ENCODE measurements at places on chromosomes 3 and 15. TPM values are rescaled to one million over a fixed set of nuclear protein-coding genes. Genes with fewer than 3 reads are reported as not detected.

DNA sequence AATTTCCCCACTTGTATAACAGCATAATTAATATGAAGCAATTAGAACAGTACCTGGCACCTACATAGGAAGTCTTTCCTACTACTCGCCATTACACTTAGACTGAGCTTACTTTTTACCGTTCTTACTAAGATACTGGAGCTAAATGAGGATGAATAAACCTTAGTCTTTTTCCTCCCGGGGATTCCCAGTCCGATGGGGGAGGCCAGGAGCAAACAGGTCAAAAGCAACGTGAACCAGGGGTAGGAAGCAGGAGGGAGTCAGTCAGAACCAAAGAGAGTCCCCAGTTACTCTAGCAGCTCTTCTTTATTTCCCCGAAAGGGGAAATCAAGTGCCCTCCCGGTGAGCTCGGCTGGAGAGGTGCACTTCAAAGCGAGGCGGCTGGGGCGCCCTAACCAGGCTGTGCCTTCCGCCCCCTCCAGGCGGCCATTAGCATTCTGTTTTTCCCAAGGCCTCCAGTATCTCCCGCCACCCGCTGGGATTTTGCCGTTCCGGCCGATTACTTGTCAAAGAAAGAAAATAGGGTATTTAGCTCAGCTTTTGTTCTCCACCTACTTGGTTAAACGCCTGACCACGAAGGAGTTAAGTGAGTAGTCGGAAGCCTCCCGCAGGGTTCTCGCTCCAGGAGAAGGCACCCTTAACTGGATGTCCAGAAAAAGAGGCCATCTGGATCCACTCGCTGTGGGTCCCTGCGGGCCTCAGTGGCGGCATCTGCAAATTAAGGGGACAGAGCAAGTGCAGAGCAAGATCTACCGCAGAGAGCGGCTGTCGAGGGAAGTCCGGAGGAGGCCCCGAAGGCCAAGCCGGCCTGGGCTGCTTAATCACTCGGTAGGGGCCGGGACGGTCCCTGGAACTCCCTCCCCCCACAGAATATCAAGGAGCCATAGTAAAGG, 6.3 kb upstream of the EOMES start:
- peak; percentile 30 for DNase-seq
- H3K36me3 ChIP-seq = no peaks in the 10 kb centered on the region
- H3K27me3 ChIP-seq = peaks cover 88% of the 10 kb centered on the region
- H3K4me3 ChIP-seq = peak overlapping the region; percentile 35
- no peak overlapping the region for H3K27ac ChIP-seq
- H3K4me1 ChIP-seq = peaks cover 47% of the 10 kb centered on the region

GRCh38 chr3:73668391-73668790, 43.6 kb upstream of the PDZRN3 start:
- no peak for DNase-seq
- no peak overlapping the region for H3K27ac ChIP-seq
- no peaks in the 10 kb centered on the region for H3K27me3 ChIP-seq
- H3K36me3 ChIP-seq = no peaks in the 10 kb centered on the region
- H3K4me1 ChIP-seq = no peaks in the 10 kb centered on the region

- peaks cover 7% of the 10 kb centered on the region for H3K4me1 ChIP-seq
- no peak overlapping the region for H3K4me3 ChIP-seq
- H3K36me3 ChIP-seq = no peaks in the 10 kb centered on the region
- H3K27me3 ChIP-seq = peaks cover 2% of the 10 kb centered on the region
- no peak for DNase-seq
These were observed 99.6 kb downstream of the NEDD4 start for GRCh38 chr15:55893852-55894251.

- no peaks in the 10 kb centered on the region for H3K36me3 ChIP-seq
- H3K27ac ChIP-seq = no peak overlapping the region
- H3K27me3 ChIP-seq = peaks cover 12% of the 10 kb centered on the region
- DNase-seq = no peak
- H3K4me1 ChIP-seq = no peaks in the 10 kb centered on the region
- no peak overlapping the region for H3K4me3 ChIP-seq
These were observed 210.8 kb upstream of the NR2E3 start for GRCh38 chr15:71599418-71600151.

DNA sequence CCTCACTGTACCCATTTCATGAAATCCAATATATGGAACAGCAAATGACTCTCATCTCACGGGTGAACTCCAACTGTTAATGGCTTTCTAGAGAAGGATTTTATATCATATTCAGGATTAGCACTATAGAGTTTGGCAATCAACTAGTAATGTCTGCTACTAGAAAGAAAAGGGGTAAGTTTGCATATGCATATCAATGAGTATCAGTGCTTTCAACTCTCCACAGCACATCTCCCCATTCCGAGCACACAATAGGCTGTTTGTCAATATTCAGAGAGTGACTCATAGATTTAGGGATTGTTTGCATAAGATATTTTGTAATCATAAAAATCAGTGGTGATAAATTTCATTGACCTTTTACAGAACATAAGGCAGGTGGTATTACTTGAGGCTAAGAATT, 163.2 kb upstream of the LMCD1 start:
- H3K27me3 ChIP-seq = peaks cover 3% of the 10 kb centered on the region
- no peaks in the 10 kb centered on the region for H3K4me1 ChIP-seq
- no peak overlapping the region for H3K27ac ChIP-seq
- no peak overlapping the region for H3K4me3 ChIP-seq
- no peaks in the 10 kb centered on the region for H3K36me3 ChIP-seq
- DNase-seq = no peak

GRCh38 chr3:179410999-179411398, 40.3 kb downstream of the GNB4 start:
- no peak overlapping the region for H3K27ac ChIP-seq
- no peak overlapping the region for H3K4me3 ChIP-seq
- H3K4me1 ChIP-seq = no peaks in the 10 kb centered on the region
- no peaks in the 10 kb centered on the region for H3K27me3 ChIP-seq

- H3K27ac ChIP-seq = no peak overlapping the region
- H3K4me1 ChIP-seq = peaks cover 15% of the 10 kb centered on the region
- no peaks in the 10 kb centered on the region for H3K36me3 ChIP-seq
- peak overlapping the region; percentile 61 for H3K4me3 ChIP-seq
- peaks cover 75% of the 10 kb centered on the region for H3K27me3 ChIP-seq
These were observed 514 bp downstream of the IGF2BP2 start for GRCh38 chr3:185824051-185825005.

GRCh38 chr15:38482572-38482971, 28.6 kb downstream of the FAM98B start:
- H3K4me3 ChIP-seq = no peak overlapping the region
- H3K27me3 ChIP-seq = no peaks in the 10 kb centered on the region
- peaks cover 47% of the 10 kb centered on the region for H3K36me3 ChIP-seq
- peaks cover 30% of the 10 kb centered on the region for H3K4me1 ChIP-seq

GRCh38 chr15:41523097-41523496, 9.5 kb upstream of the LTK start:
- H3K4me1 ChIP-seq = no peaks in the 10 kb centered on the region
- H3K27ac ChIP-seq = no peak overlapping the region
- peaks cover 13% of the 10 kb centered on the region for H3K36me3 ChIP-seq
- H3K4me3 ChIP-seq = no peak overlapping the region
- H3K27me3 ChIP-seq = no peaks in the 10 kb centered on the region
- no peak for DNase-seq

- peaks cover 4% of the 10 kb centered on the region for H3K27me3 ChIP-seq
- H3K4me3 ChIP-seq = no peak within 1 kb of the TSS
- H3K27ac ChIP-seq = no peak within 1 kb of the TSS
- H3K36me3 ChIP-seq = no peaks in the 10 kb centered on the region
- DNase-seq = no peak
- peaks cover 22% of the 10 kb centered on the region for H3K4me1 ChIP-seq
These were observed at the start of gene HHATL for GRCh38 chr3:42702066-42702951. Gene HHATL, minus strand, starts transcription at chr3:42702798. Its CDS starts 1,972 bp downstream, at chr3:42700826.

DNA sequence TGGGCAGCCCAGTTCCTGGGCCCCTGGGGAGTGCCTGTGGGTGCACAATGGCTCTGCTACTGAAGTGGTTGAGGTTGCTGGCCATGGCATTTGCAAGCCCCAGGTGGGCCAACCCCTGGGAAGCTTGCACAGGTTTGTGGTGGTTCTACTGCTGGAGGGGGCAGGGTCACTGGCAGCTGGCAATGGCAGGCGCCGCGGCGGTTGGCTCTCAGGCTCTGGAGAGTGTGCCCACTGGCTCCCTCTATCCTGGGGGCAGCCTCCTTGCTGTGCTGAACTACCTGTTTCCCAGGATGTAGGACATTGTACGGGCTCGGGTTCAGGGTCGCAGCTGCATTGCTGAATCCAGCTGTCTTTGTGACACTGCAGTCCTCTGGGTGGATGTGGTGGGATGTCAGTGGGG, 180.2 kb upstream of the HES1 start:
- H3K27ac ChIP-seq = no peak overlapping the region
- no peak for DNase-seq
- peaks cover 2% of the 10 kb centered on the region for H3K36me3 ChIP-seq
- H3K27me3 ChIP-seq = peaks cover 58% of the 10 kb centered on the region
- H3K4me1 ChIP-seq = peaks cover 2% of the 10 kb centered on the region
- no peak overlapping the region for H3K4me3 ChIP-seq

GRCh38 chr15:22933641-22934061, 46.5 kb downstream of the CYFIP1 start:
- no peaks in the 10 kb centered on the region for H3K36me3 ChIP-seq
- peaks cover 8% of the 10 kb centered on the region for H3K4me1 ChIP-seq
- H3K4me3 ChIP-seq = no peak overlapping the region
- H3K27ac ChIP-seq = no peak overlapping the region
- no peaks in the 10 kb centered on the region for H3K27me3 ChIP-seq

GRCh38 chr3:47288966-47289910, 6.5 kb downstream of the KLHL18 start:
- H3K36me3 ChIP-seq = peaks cover 28% of the 10 kb centered on the region
- no peaks in the 10 kb centered on the region for H3K27me3 ChIP-seq
- DNase-seq = no peak
- H3K4me3 ChIP-seq = no peak overlapping the region
- no peak overlapping the region for H3K27ac ChIP-seq

DNA sequence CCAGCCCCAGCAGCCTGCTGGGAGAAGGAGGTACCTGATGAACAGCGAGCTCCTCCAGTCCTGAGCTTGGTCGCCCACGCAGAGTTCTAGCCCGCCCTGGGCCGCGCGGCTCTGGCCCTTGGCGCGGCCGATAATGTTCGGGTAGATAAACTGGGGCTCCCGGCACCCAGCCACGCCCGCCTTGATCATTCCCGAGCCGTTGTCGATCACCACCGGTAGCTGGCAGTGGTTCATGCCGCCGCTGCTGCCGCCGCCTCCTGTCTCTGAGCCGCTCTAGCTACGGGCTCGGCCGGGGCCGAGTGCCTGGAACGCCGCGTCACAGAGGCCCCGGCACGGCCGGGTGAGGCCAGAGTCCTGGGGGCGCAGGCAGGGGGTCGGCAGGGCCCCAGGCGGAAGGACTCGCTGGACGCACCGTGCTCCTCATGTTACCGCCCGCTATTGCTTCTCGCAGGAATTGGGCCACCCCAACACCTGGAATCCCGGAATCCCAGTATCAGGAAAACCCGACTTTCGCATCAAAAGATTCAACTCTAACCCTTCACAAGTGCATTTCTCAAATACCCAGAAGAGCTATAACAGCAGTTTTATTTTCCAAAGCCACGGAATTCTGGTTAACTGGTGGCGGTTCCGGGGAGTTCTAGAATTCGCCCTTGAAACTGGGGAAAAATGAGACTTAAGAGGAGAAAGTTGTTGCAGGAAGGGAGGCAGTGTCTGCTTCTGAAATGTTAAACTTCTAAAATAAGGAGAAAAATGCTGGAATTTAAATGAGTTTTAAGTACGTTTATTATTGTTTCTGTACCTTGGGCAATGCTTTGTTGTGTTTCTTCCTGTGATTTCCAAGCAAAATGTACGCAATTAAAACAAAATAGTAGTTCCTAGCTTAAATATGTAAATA, at the start of gene ACTRT3:
Gene ACTRT3, minus strand, starts transcription at position 275 of the 895 bp plus-strand sequence. Its CDS starts 41 bp downstream, at position 234.
- peak within 1 kb of the TSS; percentile 74 for H3K4me3 ChIP-seq
- peak within 1 kb of the TSS; percentile 54 for H3K27ac ChIP-seq
- peaks cover 27% of the 10 kb centered on the region for H3K4me1 ChIP-seq

DNA sequence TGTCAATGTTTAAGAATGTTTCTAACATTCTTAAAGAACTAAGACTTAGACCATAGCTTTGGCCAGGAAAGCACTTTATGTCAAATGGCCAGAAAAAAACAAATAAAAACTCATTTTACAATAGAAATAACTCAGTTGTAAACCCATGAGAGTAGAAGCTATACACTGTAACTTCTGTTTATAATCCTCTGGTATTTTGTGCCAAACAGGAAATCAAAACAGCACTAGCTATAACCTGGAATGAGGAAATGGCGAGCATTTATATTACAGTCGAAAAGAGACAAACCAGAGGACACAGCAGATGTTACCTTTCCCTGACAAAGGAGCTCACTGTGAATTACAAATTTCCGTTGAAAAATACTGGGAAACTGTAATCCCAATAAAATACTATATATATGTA, 10.3 kb downstream of the GK5 start:
- H3K4me3 ChIP-seq = no peak overlapping the region
- no peaks in the 10 kb centered on the region for H3K27me3 ChIP-seq

DNA sequence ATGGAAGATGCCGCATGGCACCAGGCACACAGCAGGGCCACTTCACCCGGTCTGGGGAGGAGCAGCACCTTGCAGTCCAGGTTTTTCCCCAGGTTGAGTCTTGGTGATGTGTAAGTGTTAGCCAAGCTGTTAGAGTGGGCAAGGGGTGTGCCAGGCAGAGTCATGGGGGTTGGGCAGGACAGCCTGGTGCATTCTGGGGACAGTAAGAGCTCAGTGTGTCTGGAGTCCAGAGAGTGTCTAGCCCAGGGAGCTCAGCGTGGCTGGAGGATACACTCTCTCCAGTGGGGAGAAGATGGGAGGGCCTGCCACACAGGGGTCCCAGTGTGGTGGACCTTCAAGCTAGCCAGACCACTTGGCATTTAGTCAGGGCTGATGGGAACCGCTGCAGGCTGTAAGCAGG, 87.4 kb downstream of the AAGAB start:
- H3K4me1 ChIP-seq = peaks cover 21% of the 10 kb centered on the region
- DNase-seq = no peak
- H3K27ac ChIP-seq = peak overlapping the region; percentile 40
- no peak overlapping the region for H3K4me3 ChIP-seq
- no peaks in the 10 kb centered on the region for H3K27me3 ChIP-seq

DNA sequence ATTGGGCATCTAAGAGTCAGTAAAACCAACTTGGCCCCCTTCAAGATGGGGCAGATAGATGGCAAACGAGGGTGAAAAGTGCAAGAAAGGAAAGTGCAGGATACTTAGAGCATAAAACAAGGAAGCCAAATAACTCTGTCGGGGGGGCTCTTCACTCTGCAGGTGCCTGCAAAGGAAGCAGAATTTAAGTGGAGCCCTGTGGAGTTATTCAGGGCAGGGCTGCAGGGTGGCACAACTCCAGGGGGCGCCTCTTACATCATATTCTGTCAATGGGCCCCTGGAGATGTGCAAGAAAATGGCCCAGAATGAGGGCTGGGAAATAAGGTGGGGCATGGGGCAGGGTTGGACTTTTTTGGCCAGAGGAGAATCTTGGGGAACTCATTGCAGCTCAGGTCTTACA, 69.7 kb downstream of the CD47 start:
- no peak for DNase-seq
- H3K27me3 ChIP-seq = peaks cover 11% of the 10 kb centered on the region
- H3K4me1 ChIP-seq = no peaks in the 10 kb centered on the region

Gene WDR93
- not detected for total RNA-seq

Gene CCK
- not detected for total RNA-seq

Gene GOLGA8T
- total RNA-seq = not detected
